ENCODE measurements at places on chromosomes 3 and 15.

DNA sequence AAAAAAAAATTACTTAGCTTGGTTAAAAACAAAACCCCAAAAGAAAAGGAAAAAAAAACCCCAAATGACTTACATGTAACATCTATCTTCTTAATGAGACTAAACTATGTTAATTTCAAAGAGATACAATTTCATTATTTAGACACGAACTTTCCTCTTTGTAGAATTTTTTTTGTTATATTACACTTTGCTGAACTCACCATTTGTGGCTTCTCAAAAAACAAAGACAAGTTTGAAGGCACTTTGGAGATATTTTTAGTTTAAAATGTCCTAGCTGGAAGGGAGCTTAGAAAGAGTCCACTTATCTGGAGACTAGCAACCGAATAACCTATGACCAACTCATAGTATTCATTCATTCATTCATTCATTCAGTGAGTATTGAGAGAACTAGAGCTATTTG, 301.7 kb upstream of the ROPN1 start:
- DNase-seq: no peak

GRCh38 chr15:67783303-67783702, 42.0 kb upstream of the SKOR1 start:
- DNase-seq: no peak

DNA sequence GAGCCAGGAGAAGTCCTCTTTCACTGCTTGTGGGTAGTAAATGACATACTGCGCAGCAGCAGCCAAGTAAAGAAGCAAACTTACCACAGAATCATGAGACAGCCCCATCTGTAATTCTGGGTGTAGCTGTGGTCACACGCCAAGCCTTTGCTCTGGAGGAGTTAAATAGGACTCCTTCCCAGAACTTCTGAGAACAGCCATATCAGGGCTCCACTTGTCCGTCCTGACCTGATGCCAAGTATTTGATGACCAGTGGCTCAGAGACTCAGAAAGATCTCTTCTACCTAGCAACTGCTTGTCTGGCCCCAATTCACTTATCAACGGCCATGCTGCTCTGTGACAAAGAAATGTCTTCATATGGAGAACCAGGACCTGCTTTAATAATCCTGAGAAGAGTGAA, 20.6 kb upstream of the GOLIM4 start:
- DNase-seq: no peak

GRCh38 chr3:65728138-65728537, 310.6 kb downstream of the MAGI1 start:
- DNase-seq: no peak

GRCh38 chr15:37098468-37099318, 1.7 kb downstream of the MEIS2 start:
- DNase-seq: no peak

GRCh38 chr3:196706327-196706726, 5.7 kb downstream of the CEP19 start:
- DNase-seq: no peak

- peak; percentile 53 for DNase-seq
These were observed 14.3 kb downstream of the SMC4 start for GRCh38 chr3:160413613-160414248.

DNA sequence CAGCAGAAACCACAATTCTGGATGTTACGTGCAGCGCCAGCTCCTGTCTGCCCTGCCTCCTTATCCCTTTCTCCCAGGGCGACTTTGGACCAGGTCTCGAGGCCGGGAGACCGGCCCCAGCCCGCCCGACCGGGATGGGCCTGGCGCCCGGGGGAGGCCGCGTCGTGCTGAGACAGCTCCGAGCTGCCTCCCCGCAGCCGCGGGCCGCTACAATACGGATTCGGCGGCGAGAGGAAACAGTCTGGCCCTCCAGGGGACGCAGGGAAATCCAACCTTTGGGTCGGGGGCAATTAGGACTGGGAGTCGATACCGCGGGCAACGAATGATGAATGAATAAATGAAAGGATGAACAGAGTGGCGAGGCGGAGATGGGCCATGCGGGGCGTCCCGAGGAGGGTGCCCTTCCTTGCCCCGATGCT, 537 bp downstream of the GRAMD2A start:
- DNase-seq: no peak

DNA sequence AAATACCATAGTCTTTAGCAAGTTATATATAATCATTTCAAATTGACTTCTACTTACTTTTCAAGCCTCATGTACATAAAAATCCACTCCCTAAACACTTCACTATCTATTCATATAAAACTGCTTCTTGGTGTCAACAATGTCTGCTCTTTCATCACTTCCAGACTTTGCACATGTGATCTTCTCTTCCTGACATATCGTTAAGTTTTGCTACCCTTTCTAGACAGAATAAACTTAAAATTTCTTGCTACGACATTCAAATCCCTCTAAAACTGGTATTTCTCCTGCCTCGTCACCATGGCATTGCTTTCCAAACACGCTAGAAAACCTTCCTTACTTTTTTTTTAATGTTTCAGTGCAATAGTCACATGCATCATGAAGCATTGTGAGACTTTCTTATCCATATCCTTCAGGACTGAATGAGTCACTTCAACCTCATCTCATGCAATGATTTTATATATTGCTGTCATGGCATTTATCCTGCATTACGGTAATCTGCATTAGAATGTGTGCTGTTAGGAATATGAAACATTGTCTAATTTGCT, 122.8 kb downstream of the GMNC start:
- no peak for DNase-seq

GRCh38 chr3:195803289-195803908, 8.3 kb downstream of the MUC4 start:
- no peak for DNase-seq

DNA sequence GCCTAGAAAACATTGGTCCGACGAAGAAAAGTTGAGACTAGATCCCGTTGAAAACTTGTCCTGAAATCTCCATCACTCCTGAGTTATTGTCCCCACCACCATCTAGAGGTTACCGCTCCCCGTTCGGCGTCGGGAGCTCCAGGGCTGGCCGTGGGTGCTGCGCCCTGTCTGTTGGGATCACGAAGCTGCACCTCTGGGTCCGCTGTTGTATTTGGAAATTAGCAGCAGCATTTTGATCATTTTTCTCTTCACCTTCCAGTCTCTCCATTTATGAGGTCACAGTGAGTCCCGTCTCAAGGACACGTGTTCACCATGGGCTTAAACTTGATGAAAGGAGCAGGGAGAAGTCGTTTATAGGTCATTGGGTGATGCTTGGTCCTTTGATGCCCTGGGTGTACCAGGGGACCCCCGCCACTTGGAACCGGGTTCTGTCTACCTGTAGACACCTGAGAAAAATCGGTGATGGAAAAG, 565 bp downstream of the MANF start:
- DNase-seq: no peak

GRCh38 chr3:194572143-194572789, 61.0 kb downstream of the TMEM44 start:
- no peak for DNase-seq

DNA sequence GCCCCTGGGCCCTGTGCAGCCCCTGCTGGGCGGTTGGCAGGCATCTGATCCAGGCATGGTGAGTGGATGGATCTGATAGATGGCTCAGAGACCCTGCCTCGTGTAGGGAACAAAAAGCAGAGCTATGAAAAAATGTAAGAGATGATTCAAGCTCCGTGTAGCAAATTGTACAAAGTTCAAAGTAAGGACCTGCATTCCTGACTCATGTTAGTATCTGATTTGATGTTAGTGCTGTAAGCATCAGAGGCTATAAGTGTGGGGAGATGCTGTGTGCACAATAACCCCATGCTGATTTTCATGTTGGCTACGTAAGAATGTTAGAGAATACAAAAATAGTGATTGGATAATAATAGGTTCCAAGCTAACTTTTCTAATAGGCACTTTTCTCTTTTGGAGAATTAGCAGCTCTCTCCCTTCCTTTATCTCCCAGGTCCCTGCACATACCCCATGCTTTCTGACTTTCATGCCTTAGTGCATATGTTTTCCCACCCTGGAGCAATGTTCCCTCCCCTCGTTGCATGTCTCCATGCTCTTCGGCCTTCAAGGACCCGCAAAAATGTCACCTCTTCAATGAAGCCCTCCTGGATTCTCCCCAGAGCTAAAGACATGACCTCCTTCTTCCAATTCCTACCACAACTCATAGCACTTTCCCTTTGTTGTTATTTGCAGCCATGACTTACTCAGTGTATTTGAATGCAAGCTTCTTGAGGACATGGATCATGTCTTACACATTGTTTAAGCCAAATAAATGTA, 1.6 kb downstream of the CCR9 start:
- no peak for DNase-seq

- no peak for DNase-seq
These were observed 264.7 kb upstream of the NECTIN3 start for GRCh38 chr3:110806924-110807323.
